Left lung (tissue), 14 donors: ENCODE measurements at places on chromosomes 5 and 9. TPM values are rescaled to one million over a fixed set of nuclear protein-coding genes. Genes with fewer than 3 reads are reported as not detected.
A peak's percentile ranks its signal among the peaks of the same experiment; 100 is the strongest.

SHISAL2B gene
- 8.1 TPM for polyA plus RNA-seq

SLC36A2 gene
- polyA plus RNA-seq: 0.17 TPM

ZNF658 gene
- polyA plus RNA-seq: 10.5 TPM

FYB1 gene
- polyA plus RNA-seq: 5.5 TPM

FGD3 gene
- polyA plus RNA-seq: 6.0 TPM

PCDHB11 gene
- 3.5 TPM for polyA plus RNA-seq

HNRNPK gene
- polyA plus RNA-seq: 826 TPM

FOXI1 gene
- not detected for polyA plus RNA-seq

ENHO gene
- 1.6 TPM for polyA plus RNA-seq

GRCh38 chr5:43171926-43172325 lies 20.1 kb upstream of the NIM1K start:
- no peak for DNase-seq

DNA sequence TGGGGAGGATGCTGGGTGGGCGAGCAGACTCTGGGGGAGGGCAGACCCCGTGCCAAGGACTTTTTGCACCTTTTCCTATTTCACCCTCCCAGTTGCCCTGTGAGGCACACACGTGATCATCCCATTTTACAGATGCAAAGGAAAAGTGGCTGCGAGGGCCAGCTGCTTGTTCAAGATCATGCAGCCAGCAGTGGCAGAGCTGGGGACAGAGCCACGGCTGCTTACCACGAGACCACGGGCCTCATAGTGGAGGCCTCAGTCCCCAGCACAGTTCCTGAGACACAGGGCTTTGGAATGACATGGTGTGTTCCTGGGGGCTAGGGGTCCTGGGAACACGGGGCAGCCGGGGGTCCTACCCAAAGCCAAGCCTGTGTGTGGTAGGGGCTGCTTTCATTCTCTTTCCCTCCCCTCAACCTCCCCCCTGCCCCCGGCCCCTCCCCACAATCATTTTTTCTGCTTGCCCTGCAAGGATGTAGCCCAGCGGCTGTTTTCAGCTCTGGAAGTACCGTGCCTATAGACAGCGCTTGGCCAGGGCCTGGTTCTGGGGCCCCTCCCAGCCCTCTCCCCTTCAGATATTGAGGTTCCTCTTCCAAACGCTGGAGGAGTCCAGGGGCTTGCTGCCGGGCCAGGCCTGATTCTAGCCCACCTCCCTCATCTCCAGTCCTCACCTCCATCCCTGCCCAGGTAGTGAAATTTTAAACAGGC lies 58.5 kb upstream of the IER5L start:
- no peak for DNase-seq

DNA sequence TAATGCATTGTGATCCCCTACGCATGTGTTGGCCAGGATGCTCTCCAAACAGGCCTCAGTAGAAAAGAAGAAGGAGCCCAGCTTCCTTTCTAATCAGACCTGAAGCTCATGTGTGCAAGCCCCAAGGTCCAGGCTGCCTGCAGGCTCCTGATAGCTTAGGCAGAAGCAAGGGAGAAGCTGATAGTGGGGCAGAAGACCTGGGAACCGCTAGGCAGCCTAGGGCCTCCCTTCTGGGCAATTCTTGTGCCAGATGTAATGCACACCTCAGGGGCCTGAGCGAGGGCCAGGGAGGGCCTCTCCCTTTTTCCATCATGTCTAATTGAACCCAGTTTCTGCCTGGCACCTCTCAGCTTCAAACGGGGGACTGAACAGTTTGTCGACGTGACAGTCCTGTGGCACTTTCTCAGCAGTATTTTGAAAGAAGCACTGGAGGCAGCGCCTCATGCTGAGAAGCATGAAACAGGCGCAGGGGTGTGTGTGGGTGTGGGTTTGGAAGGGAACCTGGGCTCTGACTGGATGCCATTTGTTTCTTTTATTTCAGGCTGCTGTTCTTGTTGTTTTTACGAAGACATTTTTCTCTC lies 212.8 kb downstream of the PIK3R1 start:
- no peak for DNase-seq

GRCh38 chr5:14321936-14322335 lies 178.8 kb downstream of the TRIO start:
- no peak for DNase-seq

- no peak for DNase-seq
Measured at GRCh38 chr5:130279386-130279785, 375.1 kb downstream of the CHSY3 start.

- no peak for DNase-seq
Measured at GRCh38 chr5:176166427-176166826, 71.8 kb upstream of the SIMC1 start.

DNA sequence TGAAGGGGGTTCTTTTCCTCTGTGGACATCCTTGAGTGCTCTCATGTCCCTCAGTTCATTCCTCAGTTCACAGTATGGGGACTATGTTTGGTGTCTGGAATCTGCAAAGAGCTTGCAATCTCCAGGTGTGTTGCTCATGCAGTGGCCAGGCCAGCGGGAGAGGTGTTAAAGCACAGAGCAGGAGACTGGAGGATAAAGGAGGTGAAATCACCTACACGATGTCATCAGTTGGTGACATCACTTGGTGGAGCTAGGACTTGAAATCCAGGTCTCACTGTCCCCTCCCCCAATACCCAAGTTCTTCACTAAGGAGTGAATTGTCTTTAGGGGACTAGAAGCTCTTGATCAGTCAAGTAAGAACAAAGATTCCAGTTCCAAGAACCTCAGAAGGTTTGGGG lies 197.3 kb upstream of the ZNF618 start:
- DNase-seq: no peak

- DNase-seq: no peak
Measured at GRCh38 chr5:81980598-81981260, 8.9 kb downstream of the ATG10 start.

DNA sequence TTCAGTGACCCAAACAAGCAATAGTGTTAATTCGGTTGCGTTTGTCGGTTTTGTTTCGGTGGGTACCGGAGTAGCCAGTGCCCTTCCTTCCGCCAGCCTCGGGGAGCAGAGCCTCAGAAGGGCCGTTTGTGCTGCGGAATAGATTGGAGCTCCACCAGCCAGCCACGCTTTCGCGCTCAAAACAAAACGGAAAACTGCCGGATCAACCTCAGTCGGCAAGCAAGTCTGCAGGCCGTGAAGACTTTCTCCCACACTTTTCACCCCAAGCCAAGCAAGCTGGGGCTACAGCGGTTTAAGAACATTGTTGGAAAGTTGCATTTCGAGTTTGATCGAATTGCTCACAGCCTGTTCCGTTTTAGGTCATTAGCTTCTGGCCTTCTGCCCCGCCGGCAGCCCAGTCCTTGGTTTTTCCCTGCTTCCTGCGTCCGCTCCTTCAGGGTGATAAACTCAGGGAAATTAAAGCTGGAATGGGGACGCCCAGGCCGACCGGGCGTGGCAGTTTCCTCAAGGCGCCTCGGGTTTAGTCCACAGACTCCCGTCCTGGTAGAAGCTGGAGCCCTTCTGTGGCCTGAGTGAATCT lies 803 bp upstream of the CCNO start:
- no peak for DNase-seq

- DNase-seq: no peak
Measured at GRCh38 chr5:53318303-53318702, 162.1 kb upstream of the FST start.

DNA sequence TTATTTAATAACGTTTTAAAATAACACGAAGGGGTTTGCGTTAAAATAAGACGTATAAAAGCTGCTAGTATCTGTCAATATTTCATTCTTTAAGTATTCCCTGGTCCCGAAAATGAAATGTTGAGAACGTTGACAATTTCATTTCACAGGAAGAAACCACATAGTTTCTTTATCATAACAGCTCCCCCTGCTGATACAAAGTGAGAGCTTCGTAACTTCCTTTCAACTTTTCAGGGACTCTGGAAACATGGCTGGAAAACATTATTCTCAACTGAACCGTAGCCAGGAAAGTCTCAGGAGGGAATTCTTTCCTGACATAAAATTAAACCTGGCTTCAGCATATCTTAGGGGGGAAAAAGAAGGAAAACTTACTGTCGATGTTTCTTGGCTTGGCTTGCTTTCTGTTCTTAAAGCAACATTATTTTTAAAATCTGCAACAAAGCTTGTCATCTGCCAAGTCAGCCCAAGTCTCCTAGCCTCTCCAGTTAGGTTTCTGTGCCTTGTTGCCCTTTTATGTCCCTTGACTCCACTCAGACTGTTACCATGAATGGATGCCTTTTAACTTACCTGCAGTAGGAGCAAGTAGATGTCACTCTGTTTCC lies 122.9 kb upstream of the DAB2 start:
- DNase-seq: peak; percentile 75

GRCh38 chr9:35464141-35465025 lies 25.5 kb upstream of the RUSC2 start:
- peak; percentile 54 for DNase-seq

GRCh38 chr5:154078272-154078671 lies 39.5 kb downstream of the MFAP3 start:
- peak; percentile 21 for DNase-seq

GRCh38 chr9:134024214-134024792 lies 978 bp upstream of the BRD3OS start:
- DNase-seq: no peak

GRCh38 chr5:73946919-73947602 lies 321.1 kb downstream of the ARHGEF28 start:
- DNase-seq: no peak

DNA sequence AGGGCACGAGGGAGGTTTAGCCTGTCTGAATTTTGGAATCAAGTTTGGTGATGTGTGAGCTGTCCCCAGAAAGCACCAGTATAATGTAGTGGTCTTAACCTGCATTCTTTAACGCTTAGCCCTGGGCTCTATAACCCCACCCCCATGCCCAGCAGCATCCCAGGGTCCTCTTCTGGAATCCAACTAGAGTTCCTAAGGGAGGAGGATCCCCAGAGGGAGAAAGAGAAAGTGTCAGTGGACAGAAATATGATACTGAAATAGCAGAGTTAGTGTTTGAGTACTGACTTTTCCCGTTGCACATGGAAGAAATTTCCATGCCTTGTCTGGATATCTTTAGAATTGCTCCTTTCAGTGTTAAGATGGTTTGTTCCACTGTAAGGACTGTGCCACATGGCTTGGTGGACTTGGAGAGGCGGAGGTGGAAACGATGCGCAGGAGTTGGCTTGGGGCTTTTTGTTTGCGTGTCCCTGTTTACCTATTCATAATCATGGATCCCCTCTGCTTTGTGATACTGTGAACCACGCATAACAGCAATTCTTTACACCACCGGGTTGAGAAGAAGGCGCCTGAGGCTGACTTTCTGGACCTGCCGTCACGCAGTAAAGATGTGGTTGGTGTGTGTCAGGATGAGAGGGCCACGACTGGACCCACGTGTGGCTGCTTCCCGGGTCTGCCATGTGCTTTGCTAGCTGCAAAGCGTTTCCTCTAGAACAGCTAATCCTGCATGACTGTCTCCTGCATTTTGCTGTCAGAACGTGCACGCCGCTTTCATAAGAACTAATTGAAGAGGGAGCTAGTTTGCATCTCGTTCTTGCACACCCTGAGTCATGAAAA lies 142.3 kb downstream of the SMARCA2 start:
- DNase-seq: peak; percentile 47

DNA sequence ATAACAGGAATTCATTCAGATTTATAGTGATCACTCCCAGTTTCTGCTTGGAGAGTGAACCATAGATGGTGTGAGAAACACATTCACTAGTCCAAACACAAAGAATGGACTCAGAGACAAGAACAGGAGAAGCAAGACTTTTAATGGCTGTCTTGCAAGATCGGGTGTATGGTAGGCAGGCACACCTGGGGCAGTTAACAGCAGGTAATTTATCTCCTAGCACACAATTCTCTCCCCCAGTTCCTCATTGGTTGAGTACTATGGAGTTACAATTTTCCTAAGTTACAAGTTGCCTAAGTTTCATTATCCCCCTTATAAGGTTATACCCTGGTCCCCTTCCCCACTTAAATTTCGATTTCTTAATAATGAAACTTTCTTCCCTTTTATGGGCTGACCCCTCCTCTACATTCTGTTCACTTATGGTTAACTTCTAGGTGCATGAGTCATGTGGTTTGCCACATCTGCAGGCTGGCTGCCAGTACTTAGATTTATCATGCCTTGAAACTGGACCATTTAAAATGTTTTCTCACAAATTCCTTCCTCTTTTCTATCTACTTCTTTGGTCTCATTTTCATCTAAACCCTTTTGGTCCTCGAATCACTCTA lies 623.3 kb downstream of the HINT1 start:
- no peak for DNase-seq

DNA sequence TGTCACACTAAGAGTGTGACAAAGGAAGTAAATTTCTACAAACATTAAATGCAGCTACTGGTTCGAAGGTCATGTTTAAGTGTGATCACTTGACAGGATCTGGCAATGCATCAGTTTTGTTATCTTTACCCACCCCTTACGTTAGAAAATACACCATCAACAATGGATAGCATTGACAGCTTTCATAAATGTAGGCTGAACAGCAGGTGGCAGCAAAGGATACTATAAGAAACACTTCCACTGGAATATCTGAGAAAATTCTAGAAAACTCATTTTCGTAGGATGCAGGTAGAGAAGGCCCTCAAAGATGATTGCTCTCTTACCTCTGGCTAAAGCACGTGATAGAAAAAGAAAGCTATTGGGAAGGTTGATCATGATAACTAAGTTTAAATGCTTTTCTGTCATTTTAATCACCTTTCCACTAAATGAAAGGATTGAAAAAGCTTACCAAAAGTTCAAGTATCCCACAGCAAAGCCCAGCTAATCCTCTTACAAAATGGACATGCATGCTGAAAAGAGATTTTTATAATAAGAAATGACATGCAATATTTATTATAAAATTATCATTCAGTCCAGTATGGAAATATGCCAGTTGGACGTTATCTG lies 292.5 kb downstream of the PARP8 start:
- DNase-seq: no peak

GRCh38 chr5:15570491-15570890 lies 70.5 kb downstream of the FBXL7 start:
- DNase-seq: no peak

DNA sequence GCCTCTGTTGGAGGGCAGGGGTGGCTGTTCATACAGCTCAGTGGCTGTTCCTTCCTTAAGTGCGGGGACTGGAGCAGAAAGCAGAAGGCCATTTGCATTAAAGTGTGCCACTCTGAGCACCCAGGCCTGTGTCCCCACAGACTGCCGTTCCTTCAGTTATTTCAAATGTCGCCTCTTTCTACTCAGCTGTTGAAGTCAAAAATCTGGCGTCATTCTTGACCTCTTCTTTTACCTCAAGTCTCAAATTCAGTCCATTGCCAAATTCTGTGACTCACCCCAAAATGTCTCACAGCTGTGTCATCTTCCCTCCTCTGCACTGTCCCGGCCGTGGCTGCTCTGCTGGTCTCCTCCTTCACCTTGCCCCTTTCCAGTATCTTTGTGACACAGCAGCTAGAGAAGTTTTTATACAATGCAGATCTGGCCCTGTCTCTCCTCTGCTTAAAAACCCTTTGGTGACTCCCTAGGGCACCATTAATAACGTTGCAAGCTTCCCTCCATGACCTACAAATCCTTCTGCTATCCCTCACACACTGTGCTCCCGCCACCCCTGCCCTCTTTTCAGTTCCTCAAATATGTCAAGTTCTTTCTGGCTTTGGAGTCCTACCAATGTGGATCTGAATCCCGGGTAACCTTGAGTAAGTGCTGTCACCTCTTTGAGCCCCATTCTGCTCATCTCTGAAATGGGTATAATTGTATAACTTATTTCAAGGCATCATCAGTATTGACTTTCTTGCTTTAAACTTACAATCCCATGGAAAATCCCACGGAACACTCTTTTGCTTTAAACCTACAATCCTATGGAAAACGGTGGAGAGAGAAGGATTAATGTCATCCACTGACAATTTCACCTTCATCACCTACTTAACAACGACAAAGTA lies 98.3 kb upstream of the BOD1 start:
- DNase-seq: no peak

GRCh38 chr9:3708751-3709150 lies 182.9 kb upstream of the RFX3 start:
- no peak for DNase-seq
